ENCODE measurements at places on chromosomes 5 and 9.

DNA sequence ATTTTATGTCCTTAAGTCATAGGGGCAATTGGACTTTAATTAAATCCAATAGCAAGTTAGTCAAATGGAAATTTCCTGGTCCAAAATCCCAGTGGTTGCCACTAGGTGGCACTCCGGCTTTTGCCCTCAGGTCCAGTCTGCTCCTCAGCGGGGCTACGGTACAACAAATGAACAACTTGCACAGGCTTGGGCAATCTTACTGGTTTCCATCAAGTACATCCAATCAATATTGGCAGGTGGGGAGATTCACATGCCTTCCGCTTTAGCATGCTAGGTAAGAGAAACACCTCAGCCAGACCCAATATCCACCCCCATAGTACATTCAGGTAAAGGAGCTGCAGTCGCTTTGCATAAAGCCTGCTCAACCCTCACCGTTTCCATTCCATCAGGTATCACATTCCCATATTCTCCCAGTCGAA lies 6.3 kb upstream of the MXD3 start:
- peak; percentile 84 for DNase-seq

- DNase-seq, result no peak
Measured at GRCh38 chr5:58455066-58455465, 4.8 kb downstream of the PLK2 start.

GRCh38 chr9:121698627-121699570 lies 47.5 kb downstream of the DAB2IP start:
- peak; percentile 52 for DNase-seq

GRCh38 chr9:113659039-113659438 lies 195.5 kb downstream of the RGS3 start:
- no peak for DNase-seq

GRCh38 chr5:55694152-55694830 lies 17.8 kb downstream of the SLC38A9 start:
- DNase-seq, result no peak

DNA sequence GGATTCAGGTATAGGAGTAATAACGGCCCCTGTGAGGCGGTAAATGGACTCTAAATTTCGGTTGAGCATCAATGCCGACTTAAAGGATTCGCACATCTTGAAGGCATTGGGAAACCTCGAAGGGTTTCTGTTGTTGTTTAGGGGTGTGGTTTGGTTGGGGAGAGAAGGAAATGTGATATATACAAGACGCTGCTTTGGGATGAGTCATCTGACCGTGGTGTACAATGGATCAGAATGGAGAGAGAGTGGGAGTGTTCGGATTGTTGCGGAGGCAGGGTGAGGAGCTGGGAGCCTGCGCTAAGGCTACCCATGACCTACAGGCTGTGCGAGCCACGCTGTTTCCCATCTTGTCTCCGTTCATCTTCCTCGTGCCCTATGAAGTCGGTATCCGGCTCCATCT lies 60.4 kb upstream of the ERCC6L2 start:
- DNase-seq, result no peak

- no peak for DNase-seq
Measured at GRCh38 chr5:29197631-29198454, 1995.6 kb upstream of the CDH6 start.

- no peak for DNase-seq
Measured at GRCh38 chr5:89401012-89401411, 518.0 kb upstream of the MEF2C start.

DNA sequence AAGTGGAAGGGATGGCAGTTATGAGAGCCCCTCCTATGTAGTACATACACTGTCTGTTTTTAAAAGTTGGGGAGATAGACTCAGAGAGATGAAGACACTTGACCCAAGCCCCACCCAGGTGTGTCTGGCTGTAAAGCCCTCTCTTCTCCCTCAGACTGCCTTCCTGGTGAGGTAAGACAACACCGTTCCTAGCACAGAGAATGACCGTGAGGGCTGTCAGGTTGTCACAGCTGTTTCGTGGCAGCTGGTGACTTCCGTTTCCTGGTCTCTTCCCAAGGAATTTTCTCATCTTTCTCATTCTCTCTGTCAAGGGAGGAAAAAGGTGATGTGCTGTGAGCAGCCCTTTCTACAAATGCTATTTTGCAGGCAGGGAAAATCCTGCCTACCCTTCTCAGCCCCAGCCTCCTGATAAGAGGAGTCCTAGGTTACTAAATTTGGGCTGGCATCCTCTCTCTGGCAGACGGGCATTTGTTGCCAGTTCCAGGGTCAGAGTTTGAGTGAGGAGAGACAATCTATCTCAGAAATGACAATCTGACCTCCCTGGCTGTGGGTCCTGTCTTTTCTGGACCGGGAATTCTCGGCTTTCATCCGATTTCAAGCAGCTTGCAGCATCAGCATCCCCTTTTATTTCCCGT lies 263.5 kb upstream of the PANK3 start:
- no peak for DNase-seq

- peak; percentile 86 for DNase-seq
Measured at GRCh38 chr9:76049341-76049740, 158.9 kb downstream of the PCSK5 start.

DNA sequence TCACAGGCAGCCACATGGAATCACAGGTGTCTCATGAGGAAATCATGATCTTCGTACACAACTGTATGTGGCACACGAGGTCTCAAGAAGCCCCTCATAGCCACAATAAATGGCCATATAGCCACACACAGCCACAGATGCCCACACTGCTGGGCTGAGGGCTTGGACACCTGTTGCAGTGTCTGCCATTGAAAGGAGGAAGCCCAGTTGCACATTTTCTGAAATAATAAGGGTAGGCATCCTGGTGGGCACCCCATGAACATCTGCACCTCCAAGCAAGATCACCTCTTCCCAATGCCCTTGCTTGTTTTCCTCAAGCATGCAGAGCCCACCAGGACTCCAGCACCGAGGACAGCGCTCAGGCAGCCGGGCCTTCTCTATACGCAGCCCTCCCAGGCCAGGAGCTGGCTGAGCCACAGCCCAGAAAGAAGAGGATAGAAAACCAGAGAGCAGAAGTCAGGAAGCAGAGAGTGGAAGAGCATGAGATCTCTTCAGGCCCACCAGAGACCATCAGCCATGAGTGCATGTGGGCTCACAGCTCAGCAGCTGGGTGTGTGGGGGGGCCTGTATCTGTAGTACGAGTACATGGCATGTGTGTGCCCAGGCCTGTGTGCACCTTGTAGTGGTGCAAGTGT lies 1.0 kb upstream of the ACSL6 start:
- DNase-seq, result peak; percentile 18

GRCh38 chr9:114216081-114216480 lies 60.7 kb downstream of the COL27A1 start:
- no peak for DNase-seq

- no peak for DNase-seq
Measured at GRCh38 chr9:19926774-19927173, 137.9 kb upstream of the SLC24A2 start.

GRCh38 chr9:16830806-16831205 lies 39.7 kb downstream of the BNC2 start:
- no peak for DNase-seq

GRCh38 chr5:75890546-75890945 lies 173.3 kb upstream of the POC5 start:
- no peak for DNase-seq

GRCh38 chr5:132458226-132458560 lies 32.4 kb downstream of the IRF1 start:
- DNase-seq, result no peak

- DNase-seq, result no peak
Measured at GRCh38 chr5:108760512-108760911, 12.8 kb downstream of the FER start.

GRCh38 chr9:70601000-70601951 lies 186.8 kb upstream of the KLF9 start:
- DNase-seq, result peak; percentile 81

GRCh38 chr5:978693-979092 lies 29.9 kb upstream of the NKD2 start:
- DNase-seq, result no peak

DNA sequence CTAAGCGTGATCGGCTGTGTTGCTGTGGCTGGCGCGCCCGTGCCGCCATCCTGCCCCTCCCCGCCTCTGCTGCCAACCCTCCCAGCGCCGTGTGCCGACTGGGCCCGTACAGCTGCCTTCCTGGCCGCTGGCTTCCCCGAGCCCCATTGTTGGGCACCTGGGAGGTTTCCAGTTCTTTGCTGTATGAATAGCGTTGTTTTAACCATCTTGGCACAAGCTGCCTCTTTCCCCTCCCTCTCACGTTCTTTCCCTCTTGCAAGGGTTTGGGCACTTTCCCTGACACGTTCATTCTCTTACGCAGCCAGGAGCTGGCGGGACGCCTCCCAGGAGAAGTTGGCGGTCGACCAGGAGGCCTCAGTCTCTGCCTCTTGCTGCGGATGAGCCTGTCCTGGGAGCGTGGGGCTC lies 43.1 kb upstream of the RXRA start:
- peak; percentile 34 for DNase-seq

GRCh38 chr9:125255781-125256391 lies 5.7 kb upstream of the GAPVD1 start:
- no peak for DNase-seq

DNA sequence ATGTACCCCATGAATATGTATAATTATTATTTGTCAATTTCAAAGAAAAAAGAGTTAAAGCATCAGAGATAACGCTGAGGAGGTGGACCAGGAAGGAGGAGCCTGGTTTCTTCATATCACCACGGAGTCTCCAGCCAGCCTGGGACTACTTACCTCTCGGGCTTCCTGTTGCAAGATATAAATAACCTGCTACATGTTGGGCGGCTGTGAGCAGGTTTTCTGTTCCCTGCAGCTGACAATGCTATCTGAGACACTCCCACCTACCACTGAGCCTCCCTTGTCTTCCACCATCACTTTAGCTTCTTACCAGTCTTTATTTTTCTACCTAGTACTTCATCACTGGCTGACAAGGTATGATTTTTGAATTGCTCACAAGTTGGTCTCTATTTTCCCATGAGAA lies 102.7 kb upstream of the CPEB4 start:
- DNase-seq, result no peak

- DNase-seq, result no peak
Measured at GRCh38 chr5:141484641-141485311, at the start of gene PCDHGC4. Gene PCDHGC4 (plus strand): TSS chr5:141485030. CDS start chr5:141485174, 144 bp downstream.

GRCh38 chr5:121105921-121106320 lies 641.8 kb downstream of the PRR16 start:
- DNase-seq, result no peak

DNA sequence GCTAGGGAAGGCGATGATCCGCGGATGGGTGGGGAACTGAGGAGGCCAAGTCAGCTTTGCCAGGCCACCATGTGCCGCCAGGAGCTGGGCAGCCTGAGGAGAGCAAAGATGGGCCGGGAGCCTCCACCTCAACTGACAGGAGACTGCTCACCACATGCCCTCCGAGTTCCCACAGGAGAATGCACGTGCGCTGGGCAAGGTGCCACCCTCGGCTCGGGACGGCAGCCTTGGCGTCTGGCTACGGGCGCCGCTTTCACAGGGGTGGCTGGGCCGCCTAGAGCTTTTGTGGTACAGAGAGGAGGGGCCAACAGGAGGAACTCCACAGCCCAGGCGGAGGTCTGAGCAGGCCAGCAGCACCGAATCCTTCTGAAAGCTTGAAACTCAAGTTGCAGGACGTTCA lies 5.3 kb upstream of the TBC1D9B start:
- DNase-seq, result no peak

- DNase-seq, result no peak
Measured at GRCh38 chr5:82307451-82307850, 29.3 kb upstream of the RPS23 start.

- DNase-seq, result no peak
Measured at GRCh38 chr9:4386819-4387218, 87.0 kb upstream of the GLIS3 start.

GRCh38 chr5:175728885-175729828 lies 71.3 kb downstream of the HRH2 start:
- no peak for DNase-seq

- no peak for DNase-seq
Measured at GRCh38 chr9:111601237-111602018, 2.0 kb upstream of the PTGR1 start.

- DNase-seq, result no peak
Measured at GRCh38 chr9:75960551-75960950, 70.1 kb downstream of the PCSK5 start.

GRCh38 chr5:67806654-67807438 lies 408.7 kb upstream of the PIK3R1 start:
- no peak for DNase-seq

DNA sequence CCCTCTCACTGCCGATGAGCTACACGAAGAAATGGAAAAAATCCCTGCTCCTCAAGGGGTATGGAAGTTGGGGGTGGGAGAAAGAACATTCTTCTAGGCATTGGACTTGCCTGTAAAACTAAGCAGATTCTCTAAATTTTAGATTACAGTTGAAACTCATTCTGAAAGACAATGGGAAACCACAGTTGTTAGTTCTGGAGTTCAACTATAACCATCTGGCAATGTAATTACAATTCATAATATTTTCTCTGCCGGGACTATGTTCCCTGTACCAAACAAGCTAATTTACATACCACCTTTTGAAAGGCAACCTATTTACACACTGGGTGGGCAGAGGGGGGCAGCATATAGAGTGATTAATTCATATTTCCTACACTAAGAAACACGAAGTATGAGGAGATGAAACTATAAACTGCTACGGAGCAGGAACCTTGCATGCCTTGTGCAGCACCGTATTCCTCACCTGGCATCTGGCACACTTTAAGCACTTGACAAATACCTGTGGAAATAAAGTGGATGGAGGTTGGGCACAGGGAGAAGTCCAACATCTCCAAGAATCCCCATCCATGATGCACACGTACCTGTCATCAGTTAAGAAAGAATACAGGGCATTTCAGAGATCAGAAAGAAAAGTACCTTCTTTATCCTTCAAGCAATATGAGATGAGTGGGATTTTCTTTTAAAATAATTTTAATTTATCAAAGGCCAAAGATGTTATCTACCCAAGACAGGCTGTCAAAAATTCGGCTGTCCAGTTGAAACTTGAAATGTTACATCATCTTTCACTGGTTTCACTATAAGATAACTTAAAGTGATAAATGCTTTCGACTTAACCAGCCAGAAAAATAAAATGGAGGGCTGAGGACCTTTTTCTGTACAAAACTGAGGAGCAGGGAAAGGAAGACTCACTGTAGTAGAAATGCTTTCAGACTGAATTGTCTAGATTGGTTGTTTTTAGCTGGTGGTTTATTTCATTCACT lies 54.2 kb downstream of the SSBP2 start:
- DNase-seq, result no peak

DNA sequence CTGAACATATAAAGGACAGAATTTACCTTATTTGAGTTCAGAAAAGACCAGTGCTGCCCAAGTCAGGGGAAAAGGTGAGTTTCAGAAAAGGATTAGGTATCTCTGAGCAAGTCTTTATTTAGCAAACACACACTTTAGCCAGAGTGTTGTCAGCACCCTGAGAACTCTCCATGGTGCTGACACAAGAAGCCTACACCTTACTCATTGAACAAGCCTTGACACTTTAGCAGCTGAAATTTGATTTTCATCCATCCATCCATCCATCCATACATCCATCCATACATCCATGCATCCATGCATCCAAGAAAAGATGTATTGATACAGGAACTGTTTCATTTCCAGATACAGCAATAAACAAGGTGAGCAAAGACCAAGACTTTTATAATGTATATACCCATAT lies 311.2 kb downstream of the TRIM32 start:
- DNase-seq, result no peak

GRCh38 chr9:34603610-34604231 lies 8.2 kb downstream of the RPP25L start:
- peak; percentile 85 for DNase-seq

Data from colonic mucosa (tissue), 4 donors.